Activated CD8-positive, alpha-beta memory T cell treated with anti-CD3 and anti-CD28 coated beads for 1 hour (primary cell): ENCODE measurements at places on chromosomes 5 and 9.

DNA sequence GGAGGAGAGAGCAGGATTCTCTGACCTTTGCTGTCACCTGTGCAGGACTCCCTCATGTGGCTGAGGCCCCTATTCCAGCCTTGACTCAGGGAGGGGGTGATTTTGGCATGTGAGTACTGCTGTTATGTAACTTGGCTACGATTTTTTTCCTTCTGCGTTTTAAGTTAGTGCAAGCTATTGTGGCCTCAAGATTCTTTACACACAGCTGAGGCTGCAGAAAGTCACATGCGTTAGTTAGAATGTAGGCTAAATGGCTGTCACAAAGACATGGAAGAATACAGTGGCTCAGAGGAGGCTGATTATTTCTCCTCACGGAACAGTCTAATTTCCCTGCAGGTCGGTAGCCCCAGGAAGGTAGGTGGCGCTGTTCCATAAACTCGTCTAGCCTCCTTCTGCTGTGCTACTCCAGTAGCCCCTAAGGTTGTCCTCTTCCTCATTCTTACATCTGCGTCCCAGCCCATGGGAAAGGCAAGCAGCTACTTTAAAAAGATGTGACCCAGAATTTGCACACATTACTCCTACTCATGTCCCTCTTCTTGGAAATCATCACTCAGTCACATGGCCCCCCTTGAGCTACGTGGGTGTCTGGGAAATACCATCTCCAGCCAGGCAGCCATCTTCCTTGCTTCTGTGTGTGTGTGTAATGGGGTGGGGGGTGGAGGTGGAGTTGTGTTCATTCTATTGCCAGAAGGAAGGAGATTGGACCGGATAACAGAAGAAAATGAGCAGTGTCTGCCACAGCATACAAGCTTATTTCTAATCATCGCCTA, 486.6 kb downstream of the CCDC171 start:
- DNase-seq: no peak

GRCh38 chr9:89363921-89364665, 45.8 kb downstream of the SECISBP2 start:
- no peak for DNase-seq

DNA sequence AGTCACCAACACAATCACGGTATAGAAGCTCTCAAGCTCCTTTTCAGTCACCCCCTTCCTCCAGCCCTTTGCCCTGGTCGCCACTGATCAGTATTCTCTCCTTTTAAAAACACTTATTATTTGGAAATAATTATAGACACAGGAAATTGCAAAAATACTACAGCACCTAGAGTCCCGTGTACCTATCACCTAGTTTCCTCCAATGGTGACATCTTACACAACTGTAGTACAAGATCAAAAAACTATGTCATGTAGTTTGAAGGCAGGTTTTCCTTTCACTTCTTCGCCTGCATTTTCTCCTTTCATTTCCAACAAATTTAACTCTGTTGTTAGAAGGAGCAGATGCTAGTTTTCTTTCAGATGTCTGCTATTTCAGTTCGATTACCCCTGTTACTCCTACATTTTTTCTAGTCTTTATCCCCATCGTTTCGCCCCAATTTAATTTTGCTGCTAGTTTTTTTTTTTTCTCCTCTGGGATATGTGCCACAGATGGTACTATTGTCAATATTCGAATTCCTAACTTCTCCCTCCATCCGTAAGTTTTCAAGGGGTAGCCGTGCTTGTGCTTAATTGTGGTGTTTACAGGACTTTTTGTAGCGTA, 612 bp upstream of the ATG10 start:
- DNase-seq: no peak

DNA sequence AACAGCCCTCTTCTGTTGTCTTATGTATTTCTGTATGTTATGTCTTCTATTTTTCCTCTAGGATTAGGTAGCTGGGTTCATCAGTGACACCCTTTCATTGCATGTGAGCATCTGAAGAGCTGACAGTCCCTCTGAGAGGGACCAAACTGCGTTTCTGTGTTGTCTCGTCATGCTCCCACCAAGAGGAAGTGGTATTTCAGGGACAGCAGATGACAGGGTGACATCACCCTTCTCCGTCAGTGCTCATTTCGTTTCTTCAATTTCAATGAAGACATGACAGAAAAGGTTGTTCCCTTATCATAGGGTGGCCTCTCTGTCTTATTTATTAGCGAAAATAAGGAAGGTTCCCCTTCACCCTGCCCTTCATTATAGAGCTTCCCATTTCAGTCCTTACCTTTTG, 225.9 kb upstream of the NR4A3 start:
- no peak for DNase-seq

DNA sequence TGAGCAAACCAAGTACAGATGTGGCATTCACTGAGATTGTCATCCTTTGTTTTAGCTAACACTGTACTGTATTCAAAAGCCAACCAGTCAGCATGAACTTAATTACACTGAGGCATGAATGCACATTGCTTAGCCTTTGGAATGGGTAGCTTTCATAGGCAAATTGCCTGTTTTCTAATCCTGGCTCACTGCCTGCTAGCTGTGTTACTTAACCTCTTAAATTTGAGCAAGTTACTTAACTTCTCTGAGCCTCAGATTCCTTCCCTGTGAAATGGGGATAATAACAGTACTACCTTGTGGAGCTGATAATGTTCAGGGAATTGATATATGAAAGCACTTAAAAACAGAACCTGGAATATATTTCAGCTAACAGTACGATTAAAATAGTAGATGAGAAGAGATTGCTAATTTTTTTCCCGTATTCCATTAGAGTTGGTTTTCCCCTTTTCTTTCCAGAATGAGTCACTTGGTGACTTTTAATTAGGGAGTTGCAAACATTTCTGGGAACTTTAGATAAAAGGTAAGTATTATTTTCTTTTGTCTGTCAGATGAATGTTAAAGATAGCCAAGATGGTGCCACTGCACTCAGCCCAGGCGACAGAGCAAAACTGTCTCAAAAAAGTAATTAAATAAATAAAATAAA, 43.9 kb downstream of the ARRDC3 start:
- DNase-seq: no peak

GRCh38 chr5:97443740-97444139, 260.7 kb upstream of the RIOK2 start:
- no peak for DNase-seq

GRCh38 chr9:127904561-127905003, 5.2 kb upstream of the ST6GALNAC6 start:
- no peak for DNase-seq

DNA sequence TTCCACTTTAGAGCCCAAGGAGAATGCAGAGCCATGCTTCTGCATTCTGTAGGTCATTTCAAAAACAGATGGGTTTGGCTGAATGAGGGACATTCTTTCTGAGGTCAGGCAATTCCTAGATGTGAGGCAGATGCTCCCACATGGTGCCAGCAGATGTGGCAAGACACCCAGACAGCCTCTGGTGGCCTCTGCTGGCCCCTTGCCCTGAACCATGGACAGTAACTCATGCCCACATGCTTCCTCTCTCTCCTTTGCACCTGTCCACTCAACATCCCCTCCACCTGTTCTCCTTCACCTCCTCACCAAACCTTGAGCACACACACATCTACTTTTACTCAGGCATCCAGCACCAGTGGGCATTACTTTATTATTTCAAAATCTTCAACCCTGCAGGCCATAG, 252.3 kb downstream of the DNAH5 start:
- DNase-seq: no peak

DNA sequence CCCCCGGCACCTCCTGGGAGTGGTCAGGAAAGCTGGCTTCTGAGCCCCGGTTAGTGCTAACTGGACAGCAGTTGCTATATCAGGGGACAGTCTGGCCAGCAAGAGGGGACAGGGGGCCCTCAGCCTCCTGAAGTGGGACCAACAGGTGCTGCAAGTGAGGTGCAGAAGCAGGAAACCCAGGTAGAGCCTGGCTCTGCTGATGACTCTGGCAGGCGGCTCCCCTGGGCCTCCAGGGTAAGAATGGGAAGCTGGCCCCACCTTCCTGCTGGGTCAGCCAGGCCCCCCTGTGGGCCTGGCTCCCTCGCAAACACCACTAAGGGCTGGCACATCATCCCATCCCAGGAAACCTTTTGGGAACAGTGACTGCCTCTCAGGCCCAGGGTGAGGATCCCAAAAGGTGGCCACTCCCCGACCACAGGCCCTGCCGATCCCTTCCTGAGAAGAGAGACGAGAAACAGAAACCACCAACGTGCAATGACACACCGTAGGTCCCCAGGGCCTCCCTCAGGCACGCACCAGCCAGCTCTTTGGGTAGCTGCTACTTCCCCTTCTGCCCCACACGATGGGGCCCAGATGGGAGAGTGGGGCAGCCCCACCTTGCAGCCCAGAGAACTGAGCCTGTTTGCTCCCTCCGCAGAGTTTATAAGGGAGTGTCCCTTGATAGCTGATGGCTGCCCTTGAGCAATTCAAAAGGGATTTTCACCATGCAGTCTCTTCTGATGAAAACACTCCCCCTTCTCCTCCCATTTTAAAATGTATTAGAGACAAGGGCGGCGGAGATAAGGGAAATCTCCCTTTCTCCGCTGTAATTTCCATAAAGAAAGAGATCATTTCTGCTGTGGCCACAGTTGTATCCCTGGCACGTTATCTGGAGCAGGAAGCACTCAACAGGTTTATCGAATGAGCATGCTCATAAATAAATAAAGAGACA, 76.8 kb downstream of the STK10 start:
- peak; percentile 51 for DNase-seq

GRCh38 chr5:173890195-173890991, 2.2 kb downstream of the CPEB4 start:
- DNase-seq: no peak

- no peak for DNase-seq
Measured at GRCh38 chr5:25990771-25991170, 1047.6 kb downstream of the CDH9 start.

- DNase-seq: no peak
Measured at GRCh38 chr9:128250839-128251731, 24.7 kb downstream of the GOLGA2 start.

DNA sequence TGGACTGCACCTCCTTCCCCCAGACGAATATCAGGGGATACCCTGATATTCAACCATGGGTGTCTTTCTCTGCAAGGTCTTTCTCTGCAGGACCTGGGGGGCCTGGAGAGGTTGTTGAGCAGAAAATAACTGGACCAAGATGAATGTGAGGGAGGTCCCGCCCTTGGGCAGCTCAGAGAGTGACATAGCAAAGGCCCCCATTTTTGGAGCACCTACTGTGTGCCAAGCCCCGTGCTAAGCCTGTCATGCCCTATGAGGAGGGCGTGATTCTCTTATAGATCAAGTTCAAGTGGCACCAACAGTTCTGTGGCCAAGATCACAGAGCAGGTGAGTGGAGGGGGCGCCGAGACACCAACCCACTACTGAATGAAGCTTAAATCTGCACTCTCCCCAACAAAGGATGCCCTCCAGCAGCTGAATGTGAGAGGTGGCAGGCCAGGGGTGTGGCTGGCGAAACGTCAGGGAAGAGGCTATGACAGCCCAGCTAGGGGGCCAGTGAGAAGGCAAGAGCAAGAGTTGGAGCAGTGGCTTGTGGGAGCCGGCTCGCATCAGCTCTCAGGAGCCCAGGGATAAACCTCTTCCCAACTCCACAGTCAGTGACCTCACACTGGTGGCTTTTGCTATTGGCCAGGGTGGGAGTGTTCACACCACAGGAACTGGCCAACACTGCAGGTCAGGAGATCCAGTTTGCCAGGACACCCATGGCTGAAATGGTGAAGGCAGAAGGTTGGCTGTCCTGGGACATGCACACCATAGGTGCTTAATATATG, 5.3 kb downstream of the SARDH start:
- no peak for DNase-seq

DNA sequence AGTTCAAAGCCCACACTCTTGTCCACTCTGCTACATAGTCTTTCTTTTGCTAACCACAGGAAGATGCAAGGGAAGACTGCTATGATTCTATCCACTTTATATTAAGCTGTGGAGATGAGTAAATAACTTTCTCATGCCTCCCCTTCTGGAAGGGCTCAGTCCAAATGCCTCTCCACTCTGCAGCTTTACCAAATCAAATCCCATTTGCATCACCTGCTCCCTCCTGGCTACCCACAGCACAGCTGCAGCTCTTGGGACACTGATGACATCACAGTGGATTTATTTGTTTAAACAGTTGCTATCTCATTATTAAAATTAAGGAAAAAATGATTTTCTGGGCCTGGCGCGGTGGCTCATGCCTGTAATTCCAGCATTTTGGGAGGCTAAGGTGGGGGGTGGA, 1544.9 kb upstream of the WWC1 start:
- DNase-seq: no peak

- no peak for DNase-seq
Measured at GRCh38 chr5:174573221-174573994, 151.0 kb upstream of the MSX2 start.

GRCh38 chr5:66203531-66203930, 59.4 kb downstream of the SREK1 start:
- no peak for DNase-seq

- DNase-seq: no peak
Measured at GRCh38 chr5:145772466-145772865, 62.7 kb downstream of the PRELID2 start.

DNA sequence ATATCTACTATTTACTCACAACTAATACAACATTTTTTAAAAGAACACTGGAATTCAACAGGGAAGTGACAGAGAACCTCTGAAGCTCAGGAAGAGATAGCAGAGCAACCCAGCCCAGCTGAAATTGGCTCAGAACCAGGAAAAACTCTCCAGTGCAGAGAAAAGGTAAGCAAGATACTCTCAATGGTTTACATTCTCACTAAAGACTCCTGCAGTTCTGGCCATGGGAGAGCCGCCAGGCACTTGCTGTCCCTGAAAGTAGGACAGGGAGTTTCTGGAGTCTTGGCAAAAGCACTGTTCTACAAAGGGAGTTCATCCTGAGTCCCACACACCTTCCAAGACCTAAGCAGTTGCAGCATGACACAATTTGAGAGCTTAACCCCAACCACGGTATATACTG, 330.8 kb downstream of the TRIM36 start:
- DNase-seq: no peak

DNA sequence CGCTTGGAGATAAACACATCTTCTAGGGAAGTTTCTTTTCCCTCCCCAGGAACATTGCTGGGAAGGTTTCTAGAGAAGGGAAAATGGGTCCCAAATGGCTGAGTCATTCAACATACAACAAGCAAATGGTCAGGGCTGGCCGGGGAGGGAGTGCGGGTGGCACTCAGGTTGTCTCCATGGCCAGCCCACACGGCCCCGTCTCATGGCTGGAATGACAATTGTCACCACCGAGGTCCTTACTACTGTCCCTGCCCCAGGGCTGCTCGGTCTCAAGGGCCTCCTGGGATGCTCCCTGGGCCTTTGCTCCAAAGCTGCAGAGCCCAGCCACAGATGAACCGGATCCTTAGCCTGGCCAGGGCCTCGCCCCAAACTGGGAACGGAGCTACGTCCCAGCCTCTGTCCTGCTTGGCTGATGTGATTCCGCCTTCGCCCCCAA, 121.9 kb downstream of the FGF18 start:
- DNase-seq: no peak
